ENCODE measurements at places on chromosomes 7 and 10.

GRCh38 chr7:8134089-8134733 lies 127.8 kb downstream of the ICA1 start:
- DNase-seq = no peak

GRCh38 chr7:54811846-54812254 lies 52.8 kb upstream of the SEC61G start:
- DNase-seq = no peak

DNA sequence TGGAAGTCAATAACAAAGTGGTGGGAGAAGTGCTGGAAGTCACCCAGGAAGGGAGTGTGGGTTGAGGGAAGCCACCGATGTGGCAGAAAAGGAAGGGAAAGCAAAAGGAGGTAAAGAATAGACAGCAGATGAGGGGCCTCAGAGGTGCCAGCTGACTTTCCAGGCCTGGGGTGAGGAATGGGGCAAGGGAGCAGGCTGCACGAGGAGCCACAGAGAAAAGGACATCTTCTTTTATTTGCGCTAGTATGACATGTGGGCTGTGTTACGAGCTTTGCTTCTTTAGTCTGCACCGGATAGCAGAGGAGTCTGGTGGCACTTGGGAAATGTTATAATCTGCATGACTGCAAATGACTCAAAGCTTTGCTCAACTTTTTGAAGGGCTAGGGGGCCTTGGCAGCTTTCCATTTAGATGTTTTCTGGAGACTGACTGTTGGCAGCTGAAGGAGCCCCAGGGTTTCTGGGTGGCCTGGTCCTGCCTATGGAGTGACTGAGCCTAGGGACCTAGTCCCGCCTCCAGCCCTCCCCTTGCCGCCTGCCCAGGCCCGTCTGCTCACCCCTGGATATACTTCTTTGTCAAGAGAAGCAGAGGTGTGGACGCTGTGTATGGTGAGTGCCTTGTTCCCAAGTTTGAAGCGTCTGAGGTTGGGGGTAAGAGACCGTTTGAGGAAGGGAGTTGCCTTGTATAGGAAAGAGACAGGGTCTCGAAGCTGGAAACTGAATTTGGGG lies 5.1 kb downstream of the PRXL2A start:
- DNase-seq = peak; percentile 13

GRCh38 chr10:109428775-109429491 lies 494.4 kb downstream of the XPNPEP1 start:
- no peak for DNase-seq

DNA sequence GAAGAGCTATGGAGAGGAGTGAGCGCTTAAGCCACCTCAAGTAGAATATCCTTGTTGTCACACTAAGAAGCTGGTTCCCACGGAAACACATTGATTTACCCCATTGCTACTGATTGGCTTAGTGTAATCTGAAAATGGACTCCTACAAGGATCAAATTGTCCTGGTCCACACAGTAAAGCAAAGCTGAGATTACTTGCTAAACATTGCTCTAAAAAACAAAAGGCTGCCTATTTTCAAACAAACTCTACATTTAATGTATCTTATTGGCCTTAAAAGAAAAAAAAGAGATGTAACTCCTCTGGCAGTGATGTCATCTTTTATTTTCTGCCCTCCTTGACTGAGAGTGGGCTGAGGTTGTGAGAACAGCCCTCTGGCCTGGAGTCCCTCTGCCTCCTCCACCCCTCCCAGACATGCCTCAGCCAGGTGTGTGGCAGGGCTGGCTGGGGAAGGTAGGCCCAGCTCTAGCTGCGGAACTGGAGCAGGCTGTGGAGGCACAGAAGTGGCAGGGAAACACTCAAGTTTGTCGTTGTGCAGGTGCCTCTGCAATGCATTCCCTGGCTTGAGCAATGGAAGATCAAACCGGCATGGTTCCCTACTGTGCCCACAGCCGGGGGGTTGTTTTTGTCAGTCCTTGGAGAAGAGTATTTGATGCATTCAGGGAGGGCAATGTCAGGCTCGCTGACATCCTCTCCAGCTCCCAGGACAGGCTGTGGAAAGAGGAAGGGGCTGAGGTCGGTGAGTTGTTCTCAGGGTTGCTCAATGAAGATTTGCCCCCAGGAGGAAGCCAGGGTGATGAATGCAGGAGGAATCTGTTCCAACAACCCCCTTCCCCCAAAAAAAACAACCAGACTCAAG lies 9.1 kb downstream of the KLF6 start:
- no peak for DNase-seq

DNA sequence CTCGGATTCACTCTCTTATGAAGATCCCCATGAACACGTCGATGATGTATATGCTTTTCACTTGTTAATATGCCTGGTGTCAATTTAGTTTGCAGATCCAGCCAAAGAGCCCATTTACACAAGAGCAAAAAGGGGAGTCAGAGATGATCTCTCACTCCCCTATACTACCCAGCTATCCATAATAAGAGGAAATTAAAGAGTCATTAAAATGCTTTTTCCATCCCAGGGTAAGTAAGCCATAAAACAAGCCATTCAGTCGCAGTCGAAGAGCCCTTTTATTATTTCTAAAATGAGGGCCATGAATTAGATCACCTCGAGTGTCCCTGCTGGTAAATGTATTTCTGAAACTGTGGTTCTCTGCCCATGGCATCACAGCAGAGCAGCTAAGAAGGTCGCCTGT lies 41.2 kb downstream of the CHCHD3 start:
- DNase-seq = no peak

DNA sequence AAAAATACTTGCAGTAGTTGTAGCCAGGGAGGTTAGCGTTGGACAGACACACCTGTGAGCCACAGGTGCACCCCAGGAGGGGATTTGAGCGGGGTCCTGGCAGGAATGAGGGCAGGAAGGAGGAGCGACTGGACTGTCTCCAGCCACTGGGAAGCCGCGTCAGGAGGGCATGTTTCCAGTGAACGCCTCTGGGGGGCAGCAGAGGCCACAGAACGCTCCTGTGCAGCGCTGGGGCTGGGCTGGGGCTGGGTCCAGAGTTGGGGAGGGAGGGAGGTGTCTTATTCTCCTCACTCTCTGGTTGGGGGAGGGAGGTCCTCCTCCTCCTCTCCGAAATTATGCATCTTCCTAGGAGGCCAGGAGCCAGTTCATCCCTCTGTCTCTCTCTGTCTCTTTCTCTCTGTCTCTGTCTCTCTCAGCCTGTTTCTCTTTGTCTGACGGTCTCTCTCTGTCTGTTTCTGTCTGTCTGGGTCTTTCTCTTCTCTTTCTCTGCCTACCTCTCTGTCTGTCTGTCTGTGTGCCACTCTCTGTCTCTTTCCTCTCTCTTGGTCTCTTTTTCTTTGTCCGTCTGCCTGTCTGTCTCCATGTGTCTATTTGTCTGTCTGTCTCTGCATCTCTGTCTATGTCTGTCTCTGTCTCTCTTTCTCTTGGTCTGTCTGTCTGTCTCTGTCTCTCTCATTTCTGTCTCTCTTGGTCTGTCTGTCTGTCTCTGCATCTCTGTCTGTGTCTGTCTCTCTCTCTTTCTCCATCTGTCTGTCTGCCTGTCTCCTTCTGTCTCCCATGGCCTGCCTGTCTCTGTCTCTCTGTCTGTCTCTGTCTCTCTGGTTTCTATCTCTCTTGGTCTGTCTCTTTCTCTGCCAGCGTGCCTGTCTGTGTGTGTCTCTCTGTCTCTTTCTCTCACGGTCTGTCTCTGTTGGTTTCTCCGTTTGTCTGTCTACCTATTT lies 9.9 kb upstream of the PSMG3 start:
- peak; percentile 36 for DNase-seq

GRCh38 chr7:134669845-134670373 lies 23.3 kb downstream of the BPGM start:
- no peak for DNase-seq

GRCh38 chr10:116011929-116012328 lies 261.1 kb downstream of the GFRA1 start:
- no peak for DNase-seq

GRCh38 chr7:98283127-98283886 lies 1.8 kb downstream of the BRI3 start:
- no peak for DNase-seq

GRCh38 chr7:945556-946255 lies 8.8 kb downstream of the ADAP1 start:
- no peak for DNase-seq

GRCh38 chr7:121430558-121430957 lies 34.5 kb upstream of the FAM3C start:
- DNase-seq = no peak

- no peak for DNase-seq
Measured at GRCh38 chr7:142356166-142356565, 98.3 kb upstream of the PRSS58 start.

DNA sequence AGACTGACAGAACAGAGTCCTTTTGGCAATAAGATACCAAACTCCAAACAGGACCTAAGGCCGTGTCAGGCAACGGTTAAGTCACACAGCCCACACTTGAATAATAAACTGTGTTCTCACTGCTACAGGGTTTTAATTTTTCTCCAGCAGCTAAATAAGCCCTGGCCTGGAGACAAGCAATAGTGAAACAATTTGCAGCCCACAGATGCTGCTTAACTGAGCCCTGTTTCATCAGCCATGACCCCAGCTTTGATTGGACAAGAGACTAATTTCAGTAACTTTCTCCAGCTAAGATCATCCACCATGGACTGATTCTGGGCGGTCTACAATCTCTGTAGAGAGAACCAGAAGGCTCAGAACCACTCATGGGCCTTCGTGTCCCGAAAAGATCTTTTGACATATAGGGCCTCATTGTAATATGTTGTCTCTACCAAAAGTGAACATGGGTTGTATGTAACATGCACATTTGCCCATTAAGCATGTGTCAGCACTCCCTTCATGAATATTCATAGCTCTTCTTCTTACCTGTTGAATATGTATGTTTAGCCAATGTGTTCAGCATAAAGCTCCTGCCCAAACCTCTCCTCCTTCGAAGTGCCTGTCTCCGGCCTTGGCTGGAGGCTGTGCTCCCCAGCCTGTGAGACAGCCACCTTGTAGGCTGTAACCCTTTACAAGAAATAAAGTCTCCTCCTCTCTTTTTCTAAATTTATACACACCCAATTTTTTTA lies 223.1 kb upstream of the AKR1E2 start:
- DNase-seq = no peak

GRCh38 chr7:35714862-35715261 lies 19.9 kb upstream of the HERPUD2 start:
- DNase-seq = no peak

GRCh38 chr10:31041011-31041410 lies 9.3 kb upstream of the ZNF438 start:
- no peak for DNase-seq

GRCh38 chr7:129746857-129747529 lies 135.5 kb downstream of the NRF1 start:
- DNase-seq = no peak

- peak; percentile 16 for DNase-seq
Measured at GRCh38 chr10:1324903-1325302, 268.7 kb downstream of the WDR37 start.

- peak; percentile 1 for DNase-seq
Measured at GRCh38 chr10:70296406-70296899, 12.6 kb upstream of the NPFFR1 start.

DNA sequence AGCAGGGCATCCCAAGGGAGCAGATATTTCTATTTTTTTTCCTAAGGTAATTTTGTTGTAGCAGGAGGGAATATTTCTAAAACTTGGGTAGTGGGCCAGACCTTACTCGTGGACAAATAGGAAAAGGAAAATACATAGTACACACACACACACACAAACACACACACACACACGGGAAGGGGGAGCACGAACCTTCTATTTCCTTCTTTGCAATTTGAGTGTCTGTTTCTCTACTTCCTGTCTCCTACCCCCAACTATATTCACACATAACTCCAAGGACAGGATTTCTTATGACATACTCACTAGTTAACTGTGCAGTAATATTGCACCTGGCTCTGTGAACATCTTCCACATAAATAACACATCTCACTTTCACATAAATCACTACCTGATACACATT lies 4.4 kb downstream of the LDB1 start:
- no peak for DNase-seq

- DNase-seq = no peak
Measured at GRCh38 chr10:909831-910230, 21.7 kb downstream of the LARP4B start.

DNA sequence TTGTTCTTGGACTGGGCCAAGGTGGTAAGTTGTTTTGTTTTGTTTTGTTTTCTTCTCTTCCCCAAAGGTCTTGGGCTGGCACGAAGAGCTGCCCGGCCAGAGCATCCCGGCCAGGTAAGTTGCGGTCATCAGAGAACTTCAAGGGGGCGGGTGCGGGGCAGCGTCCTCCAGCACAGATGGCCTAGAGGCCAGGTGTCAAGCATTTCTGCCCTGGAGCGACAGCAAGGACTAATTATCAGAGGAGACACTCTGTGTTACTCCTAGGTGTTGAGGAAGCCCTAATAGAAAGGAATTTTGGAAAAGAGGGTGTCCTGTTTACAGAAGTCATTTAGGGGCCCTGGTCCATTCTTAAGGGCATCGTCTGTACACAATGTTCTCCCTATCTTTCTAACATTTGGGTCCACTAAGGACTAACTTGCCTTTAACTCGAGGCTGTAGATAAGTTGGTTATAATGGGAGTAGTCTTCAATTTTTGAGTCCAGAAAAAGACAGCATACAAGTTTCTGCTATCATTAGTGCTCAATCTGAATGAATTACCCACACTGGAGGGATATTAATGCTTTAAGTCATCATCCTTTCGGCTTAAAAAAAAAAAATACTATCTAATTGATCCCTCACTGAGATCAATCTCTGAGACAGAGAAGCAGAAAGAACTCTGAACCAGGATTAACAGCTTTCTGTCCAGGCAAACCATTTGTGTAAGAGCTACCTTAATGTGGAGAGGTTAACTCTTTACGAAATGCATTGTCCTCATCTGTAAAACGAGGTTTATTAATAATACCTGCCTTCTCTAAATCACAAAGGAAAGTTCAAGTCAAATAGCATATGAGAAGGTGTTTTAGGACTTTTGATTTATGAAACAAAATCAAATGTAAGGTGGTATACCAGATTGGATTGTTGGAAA lies 1.5 kb downstream of the ITGB8 start:
- DNase-seq = no peak

GRCh38 chr7:10237306-10237705 lies 736.4 kb upstream of the PHF14 start:
- no peak for DNase-seq

DNA sequence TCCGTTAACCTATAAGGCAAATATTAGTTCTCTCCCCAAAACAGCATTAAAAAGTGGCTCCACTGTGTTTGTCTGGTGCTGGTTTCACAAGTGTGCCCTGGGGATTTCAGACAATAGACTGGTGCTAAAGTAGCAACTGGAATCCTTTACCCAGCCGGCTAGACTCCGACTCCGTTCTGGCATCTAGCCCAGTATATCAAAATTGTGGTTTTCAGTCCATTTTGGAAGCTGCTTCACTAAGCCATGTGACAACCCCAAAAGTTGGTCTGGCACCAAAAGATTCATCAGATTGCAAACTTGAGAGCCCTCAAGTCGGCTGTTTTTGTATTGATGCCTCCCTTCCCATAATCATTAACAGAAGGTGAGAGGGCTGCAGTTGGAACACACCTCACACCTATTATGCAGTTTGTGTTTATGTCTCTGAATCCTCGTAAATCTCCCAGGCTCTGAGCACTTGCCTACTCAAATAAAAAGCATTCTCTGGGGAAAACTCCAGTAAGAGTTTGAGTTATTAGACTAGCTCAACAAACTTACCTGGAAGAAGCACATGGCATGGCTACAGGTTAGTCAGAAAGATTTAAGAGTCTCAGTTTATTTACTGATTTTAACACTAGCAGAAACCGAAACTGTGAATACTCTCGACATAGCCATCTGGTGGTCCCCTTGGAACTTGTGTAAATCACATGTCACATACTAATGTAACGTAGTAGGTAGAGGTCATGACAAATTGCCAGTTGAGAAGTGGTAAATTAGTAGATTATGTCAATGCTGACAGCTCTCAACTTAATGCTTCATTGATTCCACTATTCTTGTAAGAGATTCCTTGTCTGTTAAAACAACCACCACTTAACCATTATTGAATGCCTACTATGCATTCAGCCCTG lies 14.8 kb upstream of the WNT16 start:
- DNase-seq = peak; percentile 83

GRCh38 chr7:133412942-133413341 lies 160.1 kb downstream of the EXOC4 start:
- DNase-seq = no peak
